Left cardiac atrium (tissue), 4 donors: ENCODE measurements at places on chromosomes 3 and 15.

- DNase-seq: no peak
These were observed 40.7 kb downstream of the DENND6A start for GRCh38 chr3:57652203-57652602.

- DNase-seq: no peak
These were observed 966.8 kb downstream of the NSUN3 start for GRCh38 chr3:95029644-95030043.

- no peak for DNase-seq
These were observed 360.4 kb upstream of the TGFBR2 start for GRCh38 chr3:30245858-30246622.

DNA sequence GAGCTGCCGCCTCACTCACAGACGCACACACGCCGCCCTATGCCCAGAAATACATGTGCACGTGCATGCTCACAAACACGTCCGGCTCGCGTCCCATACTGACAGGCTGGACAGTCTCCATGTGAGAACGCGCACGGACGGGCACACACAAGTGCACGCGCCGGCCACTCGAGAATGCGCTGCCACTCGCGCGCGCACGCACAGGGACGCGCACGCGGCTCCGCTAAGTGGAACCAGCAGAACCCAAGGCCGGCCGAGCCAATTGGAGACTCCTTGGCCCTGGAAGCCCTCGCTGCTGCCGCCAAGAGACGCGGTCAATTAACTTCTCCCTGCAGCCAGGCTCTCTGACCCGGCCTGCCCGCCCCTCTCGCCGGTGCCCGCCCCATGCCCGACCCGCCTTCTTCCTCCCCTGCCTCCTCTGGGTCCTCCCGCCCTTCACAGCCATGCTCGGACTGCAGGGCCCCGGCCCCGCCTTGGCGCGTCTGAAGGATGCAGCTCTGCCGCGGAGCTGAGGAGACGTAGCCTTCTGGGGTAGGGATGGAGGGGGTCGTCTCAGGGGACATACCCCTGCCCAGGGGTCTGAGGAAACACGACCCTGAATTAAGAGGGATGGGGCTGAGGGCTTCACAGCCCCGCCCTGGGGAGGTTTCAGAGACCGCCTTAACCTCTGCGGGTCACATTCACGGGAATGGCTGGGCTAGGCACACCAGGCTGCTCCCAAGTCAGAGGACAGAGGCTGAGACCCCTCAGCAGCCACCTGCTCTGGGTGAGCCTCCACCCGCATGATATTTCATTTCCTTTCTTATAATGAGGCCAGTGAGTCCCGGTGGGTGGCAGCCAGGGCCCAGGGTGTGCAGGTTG lies 15.0 kb downstream of the PTH1R start:
- peak; percentile 83 for DNase-seq

- no peak for DNase-seq
These were observed 105.9 kb downstream of the TPRG1 start for GRCh38 chr3:189277711-189278110.

DNA sequence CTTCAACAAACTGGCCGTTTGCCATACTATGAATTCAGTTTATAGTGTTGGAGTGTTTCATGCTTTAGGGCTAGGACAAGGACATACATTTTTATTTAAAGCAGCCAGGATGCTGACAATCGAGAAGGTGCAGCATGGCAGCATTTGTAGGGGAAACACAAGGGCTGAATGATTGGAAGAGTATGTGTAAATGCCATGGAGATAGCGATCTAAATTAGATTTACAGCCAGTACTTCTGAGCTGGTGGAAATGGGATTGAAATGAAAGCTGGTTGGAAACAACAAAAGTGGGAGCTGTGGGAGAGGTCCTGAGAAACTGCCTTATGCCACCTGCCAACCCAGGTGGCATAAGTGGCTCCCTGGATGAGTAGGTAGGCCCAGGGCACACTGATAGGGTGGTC lies 209.9 kb upstream of the MRPL3 start:
- DNase-seq: no peak

DNA sequence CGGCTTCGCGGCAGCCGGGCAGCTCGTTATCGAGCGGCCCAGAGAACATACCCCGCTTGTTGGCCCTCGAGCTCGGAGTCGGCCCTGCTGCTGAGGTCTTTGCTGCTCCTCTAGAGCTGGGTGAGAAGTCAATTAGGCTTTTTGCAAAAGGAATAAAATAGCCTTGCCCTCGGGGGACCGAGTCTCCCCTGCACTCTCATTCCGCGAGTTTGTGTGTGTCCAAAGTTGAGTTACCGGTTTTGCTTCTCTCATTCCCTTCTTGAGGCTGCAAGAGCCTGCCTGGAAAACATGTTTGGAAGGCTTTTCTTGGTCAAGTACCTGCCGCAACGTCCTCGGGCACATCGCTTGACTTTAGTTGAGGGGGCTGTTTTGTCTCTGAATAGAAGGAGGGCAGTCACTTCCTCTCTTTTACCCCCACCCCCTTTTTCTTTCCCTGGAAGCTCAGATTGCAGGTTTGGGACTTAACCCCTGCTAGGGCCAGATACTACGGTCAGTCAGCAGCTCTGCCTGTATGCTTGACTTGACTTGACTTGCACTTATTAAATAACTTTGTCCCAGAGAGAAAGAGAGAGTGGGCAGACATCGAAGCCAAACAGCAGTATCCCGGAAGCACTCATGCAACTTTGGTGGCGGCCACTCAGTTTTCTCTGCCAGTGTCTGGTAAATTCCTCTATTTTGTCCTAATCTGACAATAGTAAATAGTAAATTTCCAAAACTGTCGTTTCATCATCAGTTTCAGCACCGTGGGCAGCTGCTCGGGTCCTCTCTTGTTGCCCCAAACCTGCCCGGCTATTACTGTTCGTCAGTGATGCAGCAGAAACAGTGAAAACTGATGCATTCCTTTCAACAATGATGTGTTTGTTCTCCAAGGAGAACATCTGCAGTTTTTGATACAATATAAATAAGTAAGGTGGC lies 609 bp downstream of the RNF13 start:
- DNase-seq: peak; percentile 24

- DNase-seq: no peak
These were observed 12.2 kb downstream of the ADPGK start for GRCh38 chr15:72771329-72771725.

DNA sequence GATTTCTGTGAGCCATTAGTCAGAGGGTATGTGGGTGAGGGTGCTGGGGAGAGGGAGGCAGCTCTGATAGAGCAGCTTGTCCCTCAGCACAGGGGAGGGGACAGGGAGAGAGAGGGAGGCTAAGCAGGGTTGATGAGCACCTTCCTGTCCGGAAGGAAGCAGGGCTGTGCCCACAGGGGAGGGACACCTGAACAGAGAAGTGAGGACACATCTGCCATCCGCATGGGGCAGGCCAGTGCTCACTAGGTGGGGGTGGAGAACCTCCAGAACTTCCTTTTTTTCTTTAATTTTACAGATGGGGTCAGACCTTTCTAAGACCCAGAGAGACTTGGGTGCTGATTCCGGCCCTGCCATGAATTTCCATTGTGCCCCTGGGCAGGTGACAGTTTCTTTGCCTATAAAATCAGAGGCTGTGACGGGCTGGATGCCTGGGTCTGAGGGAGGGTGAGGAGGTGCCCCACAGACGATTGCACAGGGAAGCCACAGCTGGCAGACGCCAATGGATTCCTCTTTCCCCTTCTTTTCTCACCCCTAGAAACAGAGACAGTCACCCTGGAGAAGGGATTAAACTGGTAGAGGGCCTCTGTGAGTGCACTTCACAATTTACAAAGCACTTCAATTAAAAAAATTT lies 4.1 kb upstream of the TGM5 start:
- no peak for DNase-seq

DNA sequence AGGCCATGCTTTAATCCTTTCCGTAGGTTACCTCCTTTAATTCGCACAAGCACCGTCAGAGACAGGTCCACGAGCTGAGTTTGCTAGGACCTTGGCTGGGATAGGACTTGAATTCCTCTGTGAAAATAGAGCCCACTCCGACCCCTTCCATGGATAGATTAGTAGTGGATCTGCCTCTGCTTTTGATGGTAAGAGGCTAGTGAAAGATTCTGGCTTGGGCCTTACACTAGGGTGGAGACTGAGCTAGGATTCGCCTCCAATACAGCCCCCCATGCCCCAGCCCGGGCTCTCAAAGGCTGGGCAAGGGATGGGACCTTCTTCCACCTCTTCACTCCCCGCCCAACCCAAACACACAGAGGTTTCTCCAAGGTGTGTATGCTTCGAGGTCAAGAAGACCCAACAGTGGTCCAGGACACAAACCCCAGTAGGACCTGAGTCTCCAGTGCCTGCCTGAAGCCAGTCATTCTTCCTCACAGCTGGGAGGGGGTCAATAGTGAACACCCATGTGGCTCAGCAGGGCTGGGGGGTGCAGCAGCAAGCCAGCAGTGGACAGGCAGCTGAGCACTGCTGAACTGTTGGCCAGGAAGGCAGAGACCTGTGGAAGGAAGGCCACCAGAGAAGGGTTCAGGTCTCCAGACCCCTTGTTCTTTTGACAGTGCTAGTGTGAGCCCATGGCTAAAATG lies 75.7 kb downstream of the SPSB4 start:
- DNase-seq: no peak

GRCh38 chr3:108407886-108408285 lies 102.5 kb downstream of the MYH15 start:
- DNase-seq: no peak

DNA sequence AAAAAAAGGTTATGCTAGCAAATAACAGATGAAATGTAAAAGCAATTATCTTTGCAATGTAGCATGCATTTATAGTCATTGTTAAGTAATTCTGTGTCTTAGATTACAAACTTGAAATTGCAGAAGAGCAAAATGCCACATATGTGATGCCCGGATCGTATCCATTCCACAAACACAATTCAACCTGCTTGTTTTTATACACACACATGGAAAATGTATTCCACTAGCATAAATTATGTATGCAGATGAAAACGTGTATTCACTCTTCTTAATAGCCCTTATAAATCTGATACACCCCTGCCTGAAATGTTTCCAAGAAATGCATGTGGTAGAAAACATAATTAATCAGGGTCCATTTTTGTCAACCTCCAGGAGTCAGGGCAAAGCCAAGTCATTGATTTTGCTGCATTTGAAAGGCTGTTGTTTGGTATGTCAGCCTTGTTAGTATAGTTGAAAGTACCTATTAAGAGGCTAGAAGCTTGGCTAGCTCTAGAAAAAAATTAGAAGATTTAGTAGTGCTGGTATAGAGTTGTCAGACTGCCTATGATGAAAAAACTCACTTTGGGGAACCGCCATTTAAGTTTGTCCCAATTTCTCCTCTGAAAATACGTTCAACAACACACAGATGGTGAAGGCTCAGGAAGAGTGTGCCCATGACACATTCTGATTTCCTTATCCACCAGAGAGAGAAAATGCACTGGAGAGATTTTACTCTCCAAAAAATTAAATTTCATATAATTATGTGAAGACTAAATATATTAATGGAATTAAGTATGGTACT lies 69.2 kb upstream of the TMC3 start:
- DNase-seq: no peak

GRCh38 chr15:52428297-52428696 lies 100.4 kb downstream of the MYO5A start:
- DNase-seq: no peak

GRCh38 chr3:22887664-22888291 lies 315.3 kb upstream of the UBE2E2 start:
- DNase-seq: no peak

GRCh38 chr3:107740992-107741896 lies 218.5 kb downstream of the BBX start:
- no peak for DNase-seq

DNA sequence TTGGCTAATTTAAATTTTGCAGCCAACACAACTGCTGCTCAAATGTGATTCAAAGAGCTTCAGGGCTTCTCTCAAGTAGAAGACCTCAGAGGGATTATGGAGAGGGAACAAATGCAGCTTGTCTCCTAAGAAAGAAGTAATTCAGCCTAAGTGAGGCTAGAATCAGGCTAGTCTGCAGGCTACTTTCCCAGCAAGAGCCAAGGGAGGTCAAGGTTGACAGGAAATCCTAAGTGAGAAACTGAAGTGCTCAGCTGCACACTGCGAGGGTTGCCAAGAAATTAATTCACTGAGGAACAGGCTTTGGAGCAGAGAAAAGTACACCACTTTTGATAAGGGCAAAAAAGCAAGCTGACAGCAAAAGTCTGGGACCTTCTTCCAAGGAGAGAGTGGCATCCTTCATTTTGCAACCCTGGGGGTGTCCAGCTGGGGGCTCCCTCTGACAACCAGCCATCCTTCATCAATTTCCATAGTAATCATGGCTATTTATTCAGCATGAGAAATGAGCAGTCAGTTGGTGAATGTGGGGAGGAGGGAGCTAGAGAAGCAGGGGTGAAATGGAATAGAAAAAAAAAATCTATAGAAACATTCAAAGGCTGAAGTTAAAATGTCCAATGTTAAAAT lies 646.4 kb upstream of the ADAMTS9 start:
- no peak for DNase-seq

DNA sequence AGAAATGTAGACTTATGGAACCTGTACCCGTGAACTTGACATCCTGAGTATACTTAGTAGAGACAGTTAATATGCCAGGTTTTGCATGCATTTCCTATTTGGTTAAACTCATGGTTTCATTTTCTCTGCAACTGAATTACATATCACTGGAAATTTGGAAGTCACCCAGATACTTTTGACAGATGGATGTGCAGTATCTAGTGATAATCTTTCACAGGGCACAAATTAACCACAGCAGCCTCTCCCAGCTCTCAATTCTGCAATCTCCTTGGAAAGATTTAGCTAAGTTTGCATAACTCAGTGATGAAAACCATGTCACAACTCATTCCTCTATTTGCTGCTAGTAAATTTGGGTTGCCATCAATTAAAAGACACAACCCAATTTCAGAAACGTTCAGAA lies 162.3 kb upstream of the TPM1 start:
- no peak for DNase-seq

DNA sequence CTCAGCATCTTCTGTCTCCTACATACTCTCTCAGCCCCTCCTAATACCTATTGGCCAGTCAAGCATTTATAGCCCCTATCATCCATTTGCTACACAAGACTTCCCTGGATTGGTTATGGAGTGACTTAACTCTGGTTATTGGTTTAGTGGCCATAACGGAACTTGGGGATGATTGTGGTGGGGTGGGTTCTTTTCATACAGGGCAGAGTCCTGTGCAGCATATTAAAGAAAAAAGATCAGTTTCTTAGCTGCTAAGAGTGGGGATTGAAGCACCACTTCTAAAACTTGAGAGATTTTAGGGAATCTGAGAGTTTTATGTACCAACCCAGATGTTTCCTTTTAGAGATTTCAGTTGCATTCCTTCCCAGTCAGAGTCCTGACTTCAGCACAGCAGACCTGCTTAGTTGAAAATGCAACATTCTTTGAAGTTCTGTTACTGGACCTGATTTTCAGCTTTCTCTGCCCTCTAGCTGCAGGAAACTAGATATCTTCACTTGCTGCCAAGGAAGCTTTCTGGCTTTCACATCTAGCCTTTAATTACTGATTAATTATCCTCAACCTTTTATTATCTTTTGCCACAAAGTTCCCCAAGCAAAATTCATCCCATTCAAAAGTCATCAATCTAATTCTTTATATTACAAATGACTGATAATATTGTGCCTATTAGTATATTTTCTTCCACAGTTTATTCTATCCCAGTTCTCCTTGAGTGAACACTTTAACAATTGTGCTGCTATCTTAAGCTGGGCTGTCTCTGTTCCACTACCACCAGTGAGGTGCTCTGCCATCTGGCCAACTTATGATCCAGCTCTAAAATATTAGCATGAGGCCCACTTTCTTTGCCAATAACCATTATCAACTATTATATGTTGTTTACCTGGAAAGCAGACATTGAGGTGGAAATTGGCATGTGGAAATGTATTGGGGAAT lies 906.0 kb upstream of the ALCAM start:
- no peak for DNase-seq
